ENCODE measurements at places on chromosomes 12 and 14. TPM values are rescaled to one million over a fixed set of nuclear protein-coding genes. Genes with fewer than 3 reads are reported as not detected.
A peak's percentile ranks its signal among the peaks of the same experiment; 100 is the strongest.

DNA sequence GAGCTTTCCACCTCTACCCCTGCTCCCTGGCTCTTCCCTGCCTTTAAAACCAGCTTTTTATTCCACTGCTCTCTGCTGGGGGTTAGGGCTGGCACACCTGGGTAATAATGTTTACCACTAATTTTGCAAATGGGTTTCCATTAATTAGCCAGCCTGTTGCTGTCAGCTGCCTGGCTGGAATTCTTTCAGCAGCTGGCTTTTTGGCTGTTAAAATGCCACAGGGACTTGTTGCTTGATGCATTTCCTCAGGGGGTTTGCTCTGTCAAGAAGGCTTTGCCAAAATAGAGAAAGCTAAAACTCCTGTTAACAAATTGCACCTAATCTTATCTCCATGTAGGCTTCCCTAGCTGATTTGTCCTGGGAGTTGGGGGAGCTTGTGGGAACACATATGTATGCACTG is 51.8 kb upstream of the PSMC1 start:
- no peak for DNase-seq

LRRC10 gene
- total RNA-seq, result not detected

- no peak for DNase-seq
Measured at GRCh38 chr12:111842556-111843396, 748 bp downstream of the MAPKAPK5 start.

LBHD2 gene
- total RNA-seq, result 0.82 TPM

GRCh38 chr12:52004042-52004648 is 2.6 kb upstream of the TAMALIN start:
- peak; percentile 58 for DNase-seq

DNA sequence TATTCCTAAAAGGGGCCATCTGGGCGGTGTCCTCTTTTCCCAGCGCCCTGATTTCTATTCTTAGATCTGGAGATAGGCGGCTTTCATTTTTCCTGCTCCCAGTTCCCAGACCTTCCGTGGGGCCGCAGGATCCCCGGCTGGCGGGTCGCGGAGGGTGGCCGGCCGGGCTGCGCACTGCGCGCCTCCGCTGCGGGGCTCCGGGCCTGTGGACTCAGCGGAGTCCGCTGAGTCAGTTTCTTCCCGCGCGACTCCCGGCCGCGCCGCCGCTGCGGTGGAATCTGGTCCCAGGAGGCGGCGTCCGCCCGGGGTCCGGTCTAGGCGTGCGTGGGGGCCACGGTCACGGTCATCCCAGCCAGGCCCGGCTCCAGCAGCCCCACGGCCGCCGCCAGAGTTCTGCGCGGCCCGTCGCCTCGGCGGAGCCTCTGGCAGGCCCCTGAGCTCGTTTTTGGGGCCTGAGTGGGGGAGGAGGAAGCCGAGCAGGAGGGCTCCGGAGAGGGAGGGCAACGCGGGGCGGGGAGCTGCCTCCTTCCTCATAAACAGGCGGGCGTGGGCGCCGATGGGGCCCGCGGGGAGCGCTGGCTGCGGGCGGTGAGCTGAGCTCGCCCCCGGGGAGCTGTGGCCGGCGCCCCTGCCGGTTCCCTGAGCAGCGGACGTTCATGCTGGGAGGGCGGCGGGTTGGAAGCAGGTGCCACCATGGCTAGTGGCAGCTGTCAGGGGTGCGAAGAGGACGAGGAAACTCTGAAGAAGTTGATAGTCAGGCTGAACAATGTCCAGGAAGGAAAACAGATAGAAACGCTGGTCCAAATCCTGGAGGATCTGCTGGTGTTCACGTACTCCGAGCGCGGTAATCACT is at the start of gene LRRK2:
Gene LRRK2, plus strand, starts transcription at position 559 of the 853 bp plus-strand sequence. Its CDS starts 135 bp downstream, at position 694.
- DNase-seq, result peak; percentile 23

Measured in SJSA1 (cell line).